Activated CD4-positive, alpha-beta T cell treated with anti-CD3 and anti-CD28 coated beads, Interleukin-2, amount 50 U/mL, for 16 hours (primary cell): ENCODE measurements at places on chromosomes 6 and 20.

DNA sequence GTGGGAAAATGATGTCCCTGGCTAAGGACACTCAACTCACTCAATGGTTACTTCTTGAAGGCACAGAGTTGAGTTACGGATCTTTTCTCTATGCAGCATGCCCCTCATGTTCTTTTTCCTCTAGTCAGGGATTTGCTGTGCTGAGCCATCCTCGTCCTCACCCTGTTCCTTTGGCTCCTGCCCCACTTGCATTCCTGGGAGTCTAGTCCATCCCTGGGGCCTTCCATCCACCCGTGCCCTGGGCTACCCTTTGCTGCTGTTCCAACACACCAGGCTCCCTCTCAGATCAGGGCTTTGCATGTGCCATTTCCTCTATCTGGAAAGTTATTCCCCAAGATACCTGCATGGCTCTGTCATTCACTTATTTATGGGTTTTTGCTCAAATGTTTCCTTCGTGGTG, 13.3 kb upstream of the KCNG1 start:
- no peak for DNase-seq

GRCh38 chr6:9461188-9461587, 953.7 kb downstream of the TFAP2A start:
- no peak for DNase-seq

DNA sequence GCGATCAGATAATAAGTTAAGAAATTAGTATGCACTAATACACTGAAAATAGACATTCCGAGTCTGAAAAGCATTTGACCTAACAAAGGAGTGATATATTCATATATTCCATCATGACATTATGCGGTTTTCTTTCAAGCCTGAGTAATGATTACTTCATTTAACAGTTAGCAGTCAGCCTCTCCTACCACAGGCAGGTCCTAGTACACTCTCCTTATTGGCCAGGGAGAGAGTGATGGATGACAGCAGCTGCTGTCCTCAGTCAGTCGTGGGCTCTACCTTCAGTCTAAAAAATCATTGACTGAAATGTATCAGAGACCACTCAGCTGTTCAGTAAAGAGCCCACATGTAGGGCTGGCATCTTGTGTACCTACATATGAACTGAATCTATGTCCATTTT, 33.2 kb upstream of the VGLL2 start:
- DNase-seq, result no peak

DNA sequence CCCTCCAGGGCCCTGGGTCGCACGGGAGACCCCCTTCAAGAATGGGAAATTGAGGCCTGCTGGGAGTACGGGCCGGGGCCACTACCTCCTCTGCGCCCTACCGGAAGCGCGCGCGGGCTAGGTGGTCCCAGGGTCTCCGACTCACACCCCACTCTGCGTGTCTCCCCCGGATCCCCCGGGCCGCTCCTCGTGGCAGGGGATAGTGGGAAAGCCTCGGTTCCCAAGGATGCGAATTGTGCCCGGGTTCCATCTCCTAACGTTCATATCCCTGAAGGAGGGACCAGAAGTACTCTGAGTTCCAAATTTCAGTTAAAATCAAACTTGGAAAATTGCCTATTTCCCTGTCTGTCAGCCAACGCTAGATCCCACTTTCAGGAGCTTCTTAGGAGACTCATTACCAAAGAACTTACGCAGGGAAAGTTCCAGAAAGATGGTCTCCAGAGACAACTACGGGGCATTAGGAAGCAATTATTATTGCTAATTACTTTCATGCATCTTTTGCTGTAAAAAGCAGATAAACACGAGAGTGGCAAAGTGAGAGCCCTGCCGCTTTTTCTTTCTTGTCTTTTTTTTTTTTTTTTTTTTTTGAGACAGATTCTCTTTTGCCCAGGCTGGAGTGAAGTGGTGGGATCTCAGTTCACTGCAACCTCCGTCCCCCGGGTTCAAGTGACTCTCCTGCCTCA, 858 bp downstream of the FAM83D start:
- no peak for DNase-seq

DNA sequence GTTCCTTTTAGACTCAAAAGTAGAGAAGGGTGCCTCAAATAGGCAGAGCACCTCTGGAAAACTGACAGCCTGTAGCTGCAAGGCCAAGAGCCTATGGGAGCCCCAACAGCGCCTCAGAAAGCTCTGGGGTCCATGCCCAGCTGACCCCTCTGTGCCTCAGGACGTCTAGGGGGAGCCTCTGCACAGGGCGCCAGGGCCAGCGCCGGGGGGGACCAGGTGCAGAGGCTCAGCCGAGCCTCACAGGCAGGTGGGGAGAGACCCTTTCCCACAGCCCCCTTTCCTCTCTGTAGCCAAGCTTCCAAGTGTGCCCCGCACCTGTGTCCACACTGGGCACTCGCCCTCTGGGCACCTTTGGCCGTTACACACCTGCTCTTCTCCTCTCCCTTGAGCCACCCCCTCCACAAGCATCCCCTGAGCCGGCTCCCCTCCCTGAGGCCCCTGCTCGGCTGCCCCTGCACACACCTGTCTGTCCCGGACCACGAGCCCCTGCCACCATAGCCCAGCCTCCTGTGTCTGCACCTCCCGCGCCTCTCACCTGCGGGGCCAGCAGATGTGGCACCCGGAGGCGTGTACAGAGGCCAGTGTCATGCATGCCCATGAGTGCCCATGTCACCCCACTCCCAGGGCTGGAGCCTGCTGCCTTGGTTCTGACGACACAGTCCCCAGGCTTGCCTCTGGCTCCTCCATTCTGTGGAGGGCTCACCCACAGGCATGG, 53.2 kb downstream of the GINS1 start:
- no peak for DNase-seq

DNA sequence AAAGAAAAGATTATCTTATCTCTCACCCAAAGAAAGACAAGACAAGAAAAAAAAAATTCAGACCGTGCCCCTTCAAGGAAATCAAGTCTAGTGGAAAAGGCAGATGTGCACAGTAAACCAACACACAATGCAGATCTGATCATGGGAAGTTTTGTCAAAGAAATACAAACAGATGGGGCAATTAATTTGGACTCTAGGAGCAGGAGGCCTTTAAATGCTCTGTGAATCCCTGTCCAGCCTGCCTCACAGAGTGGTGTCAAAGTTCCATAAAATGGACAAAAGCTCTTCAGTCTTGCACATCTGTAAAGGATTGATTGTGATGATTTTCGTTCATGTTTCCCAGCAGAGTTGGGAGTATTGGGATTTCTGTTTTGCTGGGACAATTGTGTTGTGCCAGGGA, 53.1 kb upstream of the TGM3 start:
- no peak for DNase-seq

DNA sequence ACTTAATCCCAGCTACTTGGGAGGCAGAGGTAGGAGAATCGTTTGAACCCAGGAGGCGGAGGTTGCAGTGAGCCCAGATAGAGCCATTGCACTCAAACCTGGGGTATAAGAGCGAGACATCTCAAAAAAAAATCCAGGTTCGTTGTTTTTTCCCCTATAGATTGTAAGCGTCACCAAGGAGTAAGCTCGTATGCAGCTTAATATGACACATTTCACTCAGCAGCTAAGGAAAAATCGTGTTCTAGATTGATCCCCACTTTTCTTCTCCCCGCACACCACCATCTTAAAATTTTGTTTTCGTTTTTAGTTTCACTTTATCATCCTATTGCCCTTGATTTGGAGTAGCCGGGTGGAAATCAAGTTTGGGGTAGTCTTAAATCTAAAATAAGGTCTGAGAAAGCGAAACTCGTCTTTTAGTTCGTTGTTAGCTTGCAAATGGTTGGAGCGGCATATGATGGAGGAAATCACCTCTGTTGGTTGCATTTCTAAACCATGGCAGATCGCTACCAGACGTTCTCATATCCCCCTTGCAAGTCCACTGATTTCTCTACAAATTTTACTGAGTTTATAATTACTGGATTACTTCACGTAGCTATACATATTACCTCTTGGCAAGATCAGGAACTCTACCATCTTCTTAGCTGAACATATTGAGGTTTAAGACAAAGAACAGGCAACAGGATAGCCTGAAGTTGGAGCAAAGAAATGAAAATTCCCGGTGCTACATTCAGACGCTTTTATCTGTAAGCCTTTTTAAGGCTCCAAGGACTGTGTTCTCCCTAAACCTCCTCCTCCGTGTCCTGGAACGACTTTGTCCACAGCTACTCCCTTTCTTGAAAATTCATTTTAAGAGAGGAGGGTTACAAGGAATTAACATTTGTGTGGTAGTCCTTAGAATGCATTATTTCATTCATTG, 91.1 kb upstream of the BTN3A2 start:
- peak; percentile 64 for DNase-seq

DNA sequence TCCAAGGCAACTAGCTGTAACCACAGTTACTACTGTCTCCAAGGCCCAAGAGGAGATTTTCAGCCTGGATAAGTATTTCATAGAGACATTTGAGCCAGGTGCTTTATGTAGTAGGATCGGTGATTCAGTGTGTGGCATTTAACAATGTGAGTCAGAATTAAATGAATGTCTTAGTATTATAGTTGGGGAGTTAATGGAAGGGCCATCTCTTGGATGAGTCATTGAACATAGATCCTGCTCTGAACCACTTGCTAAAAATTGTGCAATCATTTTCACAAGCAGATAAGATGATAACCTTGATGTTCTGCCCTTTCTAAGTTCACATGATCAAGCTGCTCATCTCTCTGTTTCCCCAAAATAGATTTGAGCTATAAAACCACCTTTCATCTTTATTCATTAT, 668.9 kb upstream of the CITED2 start:
- peak; percentile 31 for DNase-seq

GRCh38 chr6:16758163-16758975, 2.9 kb downstream of the ATXN1 start:
- no peak for DNase-seq

DNA sequence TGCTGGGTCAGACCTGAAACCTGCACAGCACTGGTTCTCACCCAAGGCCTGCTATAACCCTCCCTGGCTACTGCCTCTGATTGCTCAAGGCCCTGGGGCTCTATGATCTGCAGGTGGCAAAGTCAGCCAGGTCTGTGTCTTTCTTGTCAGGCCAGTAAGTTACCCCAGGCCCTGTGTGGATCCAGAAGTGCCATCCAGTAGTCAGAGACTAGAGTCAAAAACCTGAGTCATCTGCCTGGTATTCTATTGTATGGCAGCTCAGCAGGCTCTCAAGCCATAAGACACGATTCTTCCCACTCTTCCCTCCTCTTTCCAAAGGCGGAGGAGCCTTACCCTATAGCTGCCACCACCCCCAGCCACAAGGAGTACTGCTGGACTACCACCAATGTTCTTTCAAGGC, 593.0 kb downstream of the FRK start:
- no peak for DNase-seq

- DNase-seq, result no peak
Measured at GRCh38 chr20:44222027-44222426, 11.5 kb upstream of the OSER1 start.

- no peak for DNase-seq
Measured at GRCh38 chr6:14681699-14682487, 564.0 kb upstream of the JARID2 start.

GRCh38 chr6:25472306-25472705, 179.7 kb upstream of the SCGN start:
- no peak for DNase-seq

DNA sequence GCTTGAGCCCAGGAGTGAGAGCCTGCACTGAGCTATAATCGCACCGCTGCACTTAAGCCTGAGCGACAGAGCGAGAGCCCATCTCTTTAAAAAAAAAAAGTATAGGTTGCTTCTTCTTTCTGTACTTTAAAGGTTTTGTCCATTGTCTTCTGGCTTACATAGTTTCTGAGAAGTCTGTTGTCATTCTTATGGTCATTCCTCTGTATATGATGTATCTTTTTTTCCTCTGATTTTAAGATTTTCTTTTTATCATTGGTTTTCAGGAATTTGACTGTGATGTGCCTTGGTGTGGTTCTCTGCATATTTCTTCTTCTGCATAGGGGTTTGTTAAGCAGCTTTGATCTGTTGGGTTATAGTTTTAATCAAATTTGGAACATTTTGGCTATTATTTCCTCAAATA, 29.1 kb downstream of the QRSL1 start:
- DNase-seq, result no peak

DNA sequence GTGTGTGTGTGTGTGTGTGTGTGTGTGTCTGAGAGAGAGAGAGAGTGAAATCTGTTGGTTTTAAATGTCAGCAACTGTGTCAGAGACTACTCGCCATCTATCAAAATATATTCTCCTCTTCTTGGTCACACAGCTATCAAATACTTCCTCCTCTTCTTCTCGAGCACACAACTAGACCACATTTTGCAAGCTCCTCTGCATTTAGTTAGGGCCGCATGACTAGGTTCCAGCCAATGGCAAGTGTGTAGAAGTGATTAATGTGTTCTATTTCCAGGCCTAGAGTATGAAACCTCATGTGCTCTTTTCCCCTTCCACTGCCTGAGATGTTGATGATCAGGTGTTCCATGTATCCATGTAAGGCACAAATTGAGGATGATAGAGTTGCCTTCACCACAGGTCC, 278.5 kb upstream of the MARCKS start:
- DNase-seq, result no peak

GRCh38 chr6:111418971-111419693, 63.9 kb downstream of the REV3L start:
- no peak for DNase-seq

DNA sequence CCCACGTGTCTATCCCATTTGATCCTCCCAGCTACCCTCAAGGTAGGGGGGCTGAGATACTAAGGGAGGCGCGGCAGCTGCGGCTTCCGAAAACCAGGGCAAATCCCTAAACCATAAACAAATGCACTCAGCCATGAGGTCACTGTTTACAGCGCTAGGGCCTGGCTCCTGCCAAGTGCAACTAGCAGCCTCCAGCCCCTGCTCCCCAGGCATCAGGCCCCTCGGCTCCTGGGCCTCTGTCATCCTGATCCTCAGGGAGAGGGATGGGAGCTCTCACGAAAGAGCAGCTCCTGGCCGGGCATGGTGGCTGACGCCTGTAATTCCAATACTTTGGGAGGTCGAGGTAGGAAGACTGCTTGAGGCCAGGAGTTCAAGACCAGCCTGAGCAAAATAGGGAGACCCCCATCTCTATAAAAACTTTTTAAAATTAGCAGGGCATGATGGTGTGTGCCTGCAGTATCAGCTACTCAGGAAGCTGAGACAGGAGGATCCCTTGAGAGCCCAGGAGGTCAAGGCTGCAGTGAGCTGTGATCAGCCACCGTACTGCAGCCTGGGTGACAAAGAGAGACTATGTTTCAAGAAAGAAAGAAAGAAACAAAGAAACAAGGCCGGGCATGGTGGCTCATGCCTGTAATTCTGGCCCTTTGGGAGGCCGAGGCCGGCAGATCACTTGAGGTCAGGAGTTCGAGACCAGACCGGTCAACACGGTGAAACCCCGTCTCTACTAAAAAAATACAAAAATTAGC, 42.5 kb upstream of the TLDC2 start:
- no peak for DNase-seq

- no peak for DNase-seq
Measured at GRCh38 chr6:37669306-37669705, 28.4 kb downstream of the MDGA1 start.

DNA sequence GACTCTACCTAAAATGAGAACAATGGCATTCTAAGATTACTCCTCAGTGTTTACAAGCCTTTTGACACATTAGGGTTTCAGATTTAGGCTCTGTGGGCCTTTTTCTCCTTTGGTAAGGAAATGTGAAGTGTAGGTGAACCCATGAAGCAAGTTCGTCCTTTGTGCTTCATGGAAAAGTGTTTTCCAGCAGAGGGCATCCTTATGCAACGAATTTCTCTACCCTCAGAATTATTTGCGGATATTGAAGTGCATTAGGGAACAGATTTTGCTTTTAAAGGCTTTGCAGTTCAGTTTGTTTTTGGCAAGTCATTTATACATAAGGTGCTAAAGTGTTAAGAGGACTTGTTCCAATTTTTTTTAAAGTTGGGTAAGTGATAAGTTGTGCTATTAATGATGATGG, 55.7 kb upstream of the FERMT1 start:
- DNase-seq, result no peak
